ENCODE measurements at places on chromosomes 11 and 22. TPM values are rescaled to one million over a fixed set of nuclear protein-coding genes. Genes with fewer than 3 reads are reported as not detected.

The OR2AG2 gene
- 0.36 TPM for total RNA-seq

DNA sequence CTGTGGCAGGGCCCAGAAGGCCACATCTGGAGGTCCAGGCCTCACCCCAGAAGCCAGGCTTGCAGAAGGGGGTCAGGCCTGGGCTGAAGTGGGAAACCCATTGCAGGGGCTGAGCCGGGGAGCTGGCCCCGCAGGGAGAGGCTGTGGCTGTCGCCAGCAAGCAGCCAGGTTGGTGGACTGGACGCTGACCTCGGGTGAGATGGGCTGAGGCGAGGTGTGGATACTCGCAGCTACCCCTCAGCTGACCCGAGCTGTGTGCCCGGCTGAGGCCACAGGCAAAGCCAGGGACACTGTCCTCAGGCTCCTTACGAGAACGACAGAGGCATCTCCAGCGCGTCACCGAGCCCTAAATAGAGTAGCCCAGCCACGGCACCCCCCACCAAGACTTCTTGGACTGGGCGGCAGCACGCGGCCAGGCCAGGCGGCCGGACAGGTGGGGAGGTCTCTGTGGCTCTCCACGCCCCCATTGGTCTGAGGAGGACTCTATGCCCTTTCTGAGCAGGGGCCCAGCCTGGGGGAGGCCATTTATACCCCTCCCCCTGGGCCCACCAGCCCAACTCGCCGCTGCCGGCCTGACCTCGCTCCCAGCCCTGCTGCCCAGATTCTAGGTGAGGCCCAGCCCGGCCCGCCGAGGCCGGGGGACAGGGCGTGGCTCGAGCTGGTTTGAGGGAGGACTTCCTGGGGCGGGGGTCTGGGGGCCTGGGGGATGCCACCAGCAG, at the start of gene TNNI2:
TNNI2 (plus strand) TSS at position 556 of the 719 bp plus-strand sequence. CDS start 716 bp downstream, outside the sequence.
- no peaks in the 10 kb centered on the region for H3K27me3 ChIP-seq
- H3K27ac ChIP-seq, result no peak within 1 kb of the TSS
- no peaks in the 10 kb centered on the region for H3K36me3 ChIP-seq
- H3K4me1 ChIP-seq, result no peaks in the 10 kb centered on the region
- H3K4me3 ChIP-seq, result no peak within 1 kb of the TSS

DNA sequence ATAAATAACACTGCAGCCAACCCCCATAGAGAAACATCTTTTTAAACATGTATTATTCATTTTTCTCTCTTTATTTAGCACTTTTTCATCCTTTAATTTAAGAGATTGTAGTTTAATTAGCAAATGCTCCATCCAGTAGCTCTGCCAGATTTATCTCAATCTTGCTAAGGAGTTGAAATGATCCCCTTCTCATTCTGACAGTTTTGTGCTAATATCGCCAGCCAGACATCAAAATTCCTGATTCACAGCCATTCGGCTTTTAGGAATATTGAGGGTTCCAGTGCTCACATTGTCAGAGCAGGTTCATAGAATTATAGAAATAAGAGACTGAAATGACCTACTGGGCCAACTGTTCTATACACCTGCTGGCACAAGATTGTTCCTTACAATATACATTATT, 77.8 kb downstream of the CASP12 start:
- no peaks in the 10 kb centered on the region for H3K27me3 ChIP-seq
- H3K27ac ChIP-seq, result no peak overlapping the region
- DNase-seq, result no peak
- H3K36me3 ChIP-seq, result no peaks in the 10 kb centered on the region
- H3K4me1 ChIP-seq, result no peaks in the 10 kb centered on the region

DNA sequence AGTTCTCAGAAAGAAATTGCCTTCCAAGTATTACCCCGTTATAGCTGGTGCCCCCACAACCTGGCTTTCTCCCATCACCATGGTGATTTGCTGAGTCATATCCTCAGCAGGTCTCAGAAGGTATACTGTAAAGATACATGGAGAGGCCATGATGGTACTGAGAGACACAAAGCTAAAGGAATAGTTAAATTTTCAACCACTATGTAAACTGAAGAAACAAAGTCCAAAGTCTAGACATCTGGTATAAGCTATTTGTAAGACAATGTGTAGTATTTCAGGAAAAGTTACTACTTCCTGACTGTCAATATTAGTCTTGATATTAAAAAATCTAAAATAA, 377.1 kb downstream of the DCDC1 start:
- no peak overlapping the region for H3K27ac ChIP-seq
- no peaks in the 10 kb centered on the region for H3K4me1 ChIP-seq
- DNase-seq, result no peak
- H3K36me3 ChIP-seq, result no peaks in the 10 kb centered on the region
- H3K4me3 ChIP-seq, result no peak overlapping the region

DNA sequence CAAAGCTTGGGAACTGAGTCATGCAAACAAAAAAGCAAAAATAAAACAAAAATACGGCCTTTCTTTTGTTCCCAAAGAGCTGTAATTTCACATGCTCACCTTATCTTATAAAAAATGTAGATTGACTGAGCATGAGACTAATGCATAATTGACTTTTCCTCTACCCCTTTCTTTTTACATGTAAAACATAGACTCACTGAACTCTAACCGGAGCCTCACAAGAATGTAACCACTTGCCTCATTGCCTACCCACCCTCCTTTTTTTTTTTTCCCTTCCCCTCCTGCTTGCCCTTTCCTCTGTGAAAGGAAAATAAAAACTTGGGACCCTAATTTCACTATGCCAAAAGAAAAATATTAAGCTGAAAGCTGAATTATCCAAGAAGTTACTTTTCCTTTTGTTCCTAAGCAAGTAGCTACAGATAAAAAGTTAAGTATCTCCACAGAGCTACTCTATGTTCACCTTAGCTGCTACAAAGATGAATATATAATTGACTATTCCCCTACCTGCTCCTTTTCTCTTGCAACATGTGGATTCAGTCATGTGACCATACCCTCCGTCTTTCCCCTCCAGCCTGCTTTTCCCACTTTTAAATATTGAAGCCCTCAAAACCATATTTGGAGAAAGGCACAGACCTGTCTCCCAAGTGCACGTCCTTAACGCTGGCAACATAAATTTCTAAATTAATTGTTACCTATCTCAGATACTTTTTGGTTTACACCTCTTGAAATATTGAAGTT, 39.6 kb upstream of the WEE1 start:
- peaks cover 14% of the 10 kb centered on the region for H3K4me1 ChIP-seq
- H3K36me3 ChIP-seq, result no peaks in the 10 kb centered on the region
- no peaks in the 10 kb centered on the region for H3K27me3 ChIP-seq
- H3K27ac ChIP-seq, result no peak overlapping the region
- DNase-seq, result no peak

GRCh38 chr22:42813501-42813900, 43.6 kb downstream of the ARFGAP3 start:
- no peak overlapping the region for H3K27ac ChIP-seq
- no peak overlapping the region for H3K4me3 ChIP-seq

- no peak overlapping the region for H3K27ac ChIP-seq
- H3K4me1 ChIP-seq, result no peaks in the 10 kb centered on the region
- DNase-seq, result no peak
- H3K4me3 ChIP-seq, result no peak overlapping the region
- H3K36me3 ChIP-seq, result no peaks in the 10 kb centered on the region
These were observed 86.3 kb upstream of the HMGXB4 start for GRCh38 chr22:35170716-35171697.

The SLC25A1 gene
- 69.2 TPM for total RNA-seq

DNA sequence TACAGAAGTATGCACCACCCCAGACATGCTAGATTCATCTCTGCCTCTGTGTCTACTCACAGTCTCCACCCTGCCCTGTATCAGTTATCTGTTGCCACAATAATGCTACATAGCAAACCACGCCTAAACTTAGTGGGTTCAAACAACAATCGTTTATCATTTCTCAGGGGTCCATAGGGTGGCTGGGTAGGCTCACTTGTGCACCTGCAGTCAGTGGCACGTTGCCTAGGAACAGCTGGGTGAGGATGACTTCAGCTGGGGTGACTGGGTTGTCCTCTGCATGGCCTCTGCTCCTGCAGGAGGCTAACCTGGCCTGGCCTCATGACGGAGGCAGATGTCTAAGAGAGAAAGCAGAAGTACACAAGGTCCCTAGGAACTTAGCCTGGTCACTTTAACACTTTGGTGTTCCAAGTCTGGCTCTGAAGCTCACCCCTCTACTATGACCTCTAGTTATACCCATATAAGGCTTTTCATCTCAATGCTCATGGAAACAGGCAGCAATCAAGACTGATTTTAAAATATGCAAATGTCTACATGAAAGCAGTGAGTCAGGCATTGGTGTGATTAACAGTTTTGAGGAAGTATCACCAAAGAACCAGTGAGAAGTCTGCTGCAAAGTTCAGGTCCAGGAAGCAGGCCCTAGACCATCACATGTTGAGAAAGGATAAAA, 10.7 kb downstream of the OLFML1 start:
- no peak overlapping the region for H3K27ac ChIP-seq
- H3K4me1 ChIP-seq, result no peaks in the 10 kb centered on the region
- no peaks in the 10 kb centered on the region for H3K36me3 ChIP-seq
- H3K27me3 ChIP-seq, result no peaks in the 10 kb centered on the region
- no peak overlapping the region for H3K4me3 ChIP-seq

GRCh38 chr11:62157603-62158002, 32.4 kb upstream of the SCGB1D1 start:
- no peak for DNase-seq
- H3K27ac ChIP-seq, result no peak overlapping the region
- H3K27me3 ChIP-seq, result no peaks in the 10 kb centered on the region
- no peaks in the 10 kb centered on the region for H3K4me1 ChIP-seq
- H3K4me3 ChIP-seq, result no peak overlapping the region
- H3K36me3 ChIP-seq, result peaks cover 8% of the 10 kb centered on the region

DNA sequence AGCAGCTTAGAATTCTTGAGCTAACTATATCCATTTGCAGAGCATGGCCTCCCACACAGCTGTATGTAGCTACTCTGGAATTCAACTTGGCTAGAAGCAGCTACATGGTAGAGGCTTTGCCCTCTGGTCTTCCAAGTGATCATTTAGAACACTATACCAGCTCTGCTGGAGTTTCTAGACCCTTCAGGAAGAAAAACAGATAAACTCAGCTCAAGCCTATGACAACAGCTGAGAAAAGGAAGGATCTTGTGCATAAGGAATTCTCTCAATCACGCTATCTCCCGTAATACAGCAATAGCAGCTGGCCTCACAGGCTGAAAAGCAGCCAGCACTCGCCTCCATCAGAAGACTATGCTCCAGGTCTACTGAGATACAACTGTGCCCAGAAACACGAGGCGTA, 50.6 kb upstream of the APOA1 start:
- H3K36me3 ChIP-seq, result peaks cover 4% of the 10 kb centered on the region
- peak overlapping the region; percentile 19 for H3K27ac ChIP-seq
- H3K27me3 ChIP-seq, result no peaks in the 10 kb centered on the region
- peak; percentile 17 for DNase-seq
- peaks cover 21% of the 10 kb centered on the region for H3K4me1 ChIP-seq
- no peak overlapping the region for H3K4me3 ChIP-seq

DNA sequence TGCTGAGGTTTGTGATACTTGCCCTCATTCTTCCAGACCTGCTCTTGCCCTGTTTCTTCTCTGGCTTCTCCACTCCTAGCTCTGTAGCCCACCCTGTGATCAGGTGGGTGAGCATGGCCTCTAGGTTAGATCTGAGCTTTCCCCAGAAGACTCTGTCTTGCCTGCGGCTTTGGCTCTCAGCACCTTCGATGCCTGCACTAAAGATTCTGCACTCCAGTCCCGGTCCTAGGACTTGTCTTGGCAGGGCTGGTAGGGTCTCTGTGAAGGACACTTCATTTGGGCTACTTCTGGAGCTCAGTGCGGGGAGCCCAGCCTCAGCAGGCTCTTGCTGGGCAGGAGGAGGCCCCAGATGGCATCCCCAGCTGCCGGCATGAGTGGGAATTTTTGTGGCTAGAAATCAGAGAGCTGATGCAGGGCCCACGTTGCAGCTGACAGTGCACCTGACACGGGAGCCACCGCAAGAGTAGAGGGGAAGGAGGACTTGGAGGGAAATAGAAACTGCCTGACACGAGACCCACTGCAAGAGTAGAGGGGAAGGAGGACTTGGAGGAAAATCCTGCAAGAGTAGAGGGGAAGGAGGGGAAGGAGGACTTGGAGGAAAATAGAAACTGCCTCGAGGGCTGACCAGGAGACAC, 226.9 kb upstream of the B3GAT1 start:
- H3K4me1 ChIP-seq, result no peaks in the 10 kb centered on the region
- no peaks in the 10 kb centered on the region for H3K27me3 ChIP-seq
- no peak overlapping the region for H3K27ac ChIP-seq
- no peaks in the 10 kb centered on the region for H3K36me3 ChIP-seq
- H3K4me3 ChIP-seq, result no peak overlapping the region
- DNase-seq, result no peak

DNA sequence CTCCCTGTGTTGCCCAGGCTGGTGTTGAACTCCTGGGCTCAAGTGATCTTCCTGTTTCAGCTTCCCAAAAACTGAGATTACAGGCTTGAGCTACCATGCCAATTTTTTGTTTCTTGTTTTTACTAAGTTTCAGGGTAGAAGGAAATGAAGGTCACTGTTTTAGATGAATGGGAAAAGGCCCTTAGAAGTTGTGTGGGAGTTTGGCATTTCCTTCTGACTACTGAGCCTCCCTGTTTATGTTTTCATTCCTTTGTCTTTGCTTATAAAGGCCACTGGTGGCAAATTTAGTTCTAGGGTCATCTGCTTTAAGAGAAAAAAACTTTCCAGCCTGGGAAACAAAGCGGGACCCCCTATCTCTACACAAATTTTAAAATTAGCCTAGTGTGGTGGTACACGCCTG, 22.1 kb downstream of the SRPRA start:
- H3K4me1 ChIP-seq, result peaks cover 6% of the 10 kb centered on the region
- DNase-seq, result peak; percentile 86
- H3K4me3 ChIP-seq, result no peak overlapping the region

The TMEM191C gene
- total RNA-seq, result 0.59 TPM

DNA sequence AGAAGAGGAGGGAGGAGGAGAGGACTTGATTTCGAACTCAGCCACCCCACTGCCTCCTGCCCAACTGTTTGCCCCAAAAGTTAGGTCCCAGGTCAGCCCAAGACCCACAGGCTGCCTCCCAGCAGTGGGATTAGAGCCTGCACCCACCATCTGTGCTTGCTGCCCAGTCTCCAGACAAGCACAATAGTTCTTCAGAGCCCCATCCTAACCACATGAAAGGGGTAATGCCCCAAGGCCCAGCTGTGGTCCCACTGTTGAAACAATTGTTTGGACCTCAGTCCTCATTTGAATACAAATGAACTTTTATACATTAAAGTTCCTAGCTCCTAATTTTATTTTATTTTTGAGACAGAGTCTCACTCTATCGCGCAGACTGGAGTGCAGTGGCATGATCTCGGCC, 5.4 kb upstream of the VPS51 start:
- H3K27me3 ChIP-seq, result no peaks in the 10 kb centered on the region
- H3K4me1 ChIP-seq, result peaks cover under 1% of the 10 kb centered on the region
- no peak overlapping the region for H3K4me3 ChIP-seq
- peaks cover 36% of the 10 kb centered on the region for H3K36me3 ChIP-seq
